ENCODE measurements at places on chromosomes 4 and X.

DNA sequence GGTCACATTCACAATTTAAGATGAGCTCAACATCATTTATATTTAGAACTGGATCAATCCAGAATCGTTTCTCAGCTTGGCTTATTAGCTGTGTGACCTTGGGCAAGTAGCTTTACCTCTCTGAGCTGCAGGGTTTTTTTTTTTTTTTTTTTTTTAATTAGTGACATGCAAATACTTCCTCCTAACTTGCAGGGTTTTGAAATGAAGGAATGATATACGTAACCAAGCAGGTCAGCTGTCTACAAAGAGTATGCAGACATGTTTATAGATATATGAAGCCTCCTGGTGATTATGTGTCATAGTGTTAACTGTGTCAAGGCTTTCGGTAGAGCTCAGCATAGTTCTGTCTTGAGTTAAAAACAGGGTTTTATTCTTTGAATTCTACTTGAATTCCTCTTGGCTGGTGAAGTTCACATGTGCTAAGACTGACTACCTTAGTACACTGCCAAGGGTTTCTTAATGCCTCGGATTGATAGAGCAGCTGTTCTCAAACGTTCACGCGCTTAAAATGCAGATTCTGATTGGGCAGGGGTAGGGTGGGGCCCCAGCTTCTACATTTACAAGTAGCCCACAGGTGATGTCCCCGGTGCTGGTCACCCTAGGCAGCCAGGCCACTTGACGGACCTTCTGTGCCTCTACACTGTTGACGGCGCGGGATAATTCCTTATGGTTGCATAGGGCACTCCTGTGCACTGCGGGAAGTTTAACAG lies 654 bp upstream of the STS start:
- peak overlapping the region; percentile 96 for H3K27ac ChIP-seq
- no peaks in the 10 kb centered on the region for H3K36me3 ChIP-seq
- no peaks in the 10 kb centered on the region for H3K4me1 ChIP-seq
- H3K4me3 ChIP-seq, result peak overlapping the region; percentile 67
- no peak for DNase-seq
- H3K27me3 ChIP-seq, result no peaks in the 10 kb centered on the region

DNA sequence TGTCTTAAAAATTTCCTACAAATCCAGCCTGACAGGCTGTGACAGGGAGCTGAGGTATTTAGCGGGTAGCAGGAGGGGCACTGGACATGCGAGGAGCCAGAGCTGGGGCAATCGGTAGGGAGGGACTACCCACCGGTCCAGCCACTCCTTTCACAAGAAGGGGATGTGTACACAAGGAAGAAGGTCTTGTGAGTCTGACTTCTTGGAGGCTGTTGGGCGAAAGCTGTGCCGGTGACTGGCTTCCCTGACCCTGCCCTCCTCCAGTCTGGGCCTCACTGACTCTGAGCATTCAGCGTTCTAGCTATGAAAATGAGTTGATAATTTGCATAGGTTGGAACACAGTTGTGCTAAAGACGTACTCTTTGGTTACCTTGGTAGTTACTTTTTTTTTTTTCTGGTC lies 12.7 kb upstream of the CXCL8 start:
- no peak for DNase-seq
- no peak overlapping the region for H3K4me3 ChIP-seq
- no peaks in the 10 kb centered on the region for H3K4me1 ChIP-seq
- no peaks in the 10 kb centered on the region for H3K27me3 ChIP-seq
- no peaks in the 10 kb centered on the region for H3K36me3 ChIP-seq

- H3K27ac ChIP-seq, result no peak overlapping the region
- H3K4me1 ChIP-seq, result no peaks in the 10 kb centered on the region
Observed at GRCh38 chr4:53914313-53915016, 149.9 kb downstream of the CHIC2 start.

DNA sequence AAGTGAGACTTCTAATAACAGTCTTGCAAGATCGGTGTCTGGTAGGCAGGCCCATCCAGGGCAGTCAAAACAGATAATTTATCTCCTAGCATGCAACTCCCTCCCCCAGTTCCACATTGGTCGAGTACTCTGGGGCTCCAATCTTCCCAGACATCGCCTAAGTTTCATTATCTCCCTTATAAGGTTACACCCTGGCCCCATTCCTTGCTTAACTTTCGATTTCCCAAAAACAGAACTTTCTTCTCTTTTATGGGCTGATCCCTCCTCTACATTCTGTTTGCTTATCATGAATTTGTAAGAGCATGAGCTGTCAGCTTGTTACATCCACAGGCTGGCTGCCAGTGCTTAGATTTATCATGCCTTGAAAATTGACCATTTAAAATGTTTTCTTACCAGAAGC lies 471.3 kb downstream of the TECRL start:
- H3K4me1 ChIP-seq, result no peaks in the 10 kb centered on the region
- H3K27me3 ChIP-seq, result no peaks in the 10 kb centered on the region
- DNase-seq, result no peak
- H3K4me3 ChIP-seq, result no peak overlapping the region
- no peak overlapping the region for H3K27ac ChIP-seq

GRCh38 chr4:183182873-183183725 lies 84.0 kb downstream of the WWC2 start:
- H3K4me1 ChIP-seq, result no peaks in the 10 kb centered on the region
- H3K27ac ChIP-seq, result no peak overlapping the region
- no peak overlapping the region for H3K4me3 ChIP-seq
- DNase-seq, result no peak

DNA sequence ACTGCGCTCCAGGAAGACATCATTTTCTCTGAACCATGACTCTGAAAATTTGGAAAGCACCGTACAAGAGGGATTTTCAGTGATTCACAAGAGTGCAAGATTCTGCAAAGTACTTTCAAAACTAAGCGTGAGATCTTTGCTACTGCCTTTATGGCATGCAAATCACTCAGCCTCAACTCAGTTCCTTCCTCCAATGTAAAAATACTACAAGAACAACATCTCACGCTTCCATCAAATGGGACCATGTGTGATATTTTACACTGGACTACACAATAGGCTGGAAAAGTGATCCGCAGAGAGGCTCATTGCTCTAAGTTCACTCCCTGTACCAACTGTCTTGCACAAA lies 674 bp upstream of the IL15 start:
- DNase-seq, result no peak

- DNase-seq, result no peak
- H3K27me3 ChIP-seq, result no peaks in the 10 kb centered on the region
- H3K36me3 ChIP-seq, result no peaks in the 10 kb centered on the region
- H3K4me3 ChIP-seq, result no peak overlapping the region
- no peaks in the 10 kb centered on the region for H3K4me1 ChIP-seq
Observed at GRCh38 chrX:97482666-97483300, 599.1 kb downstream of the RPA4 start.

DNA sequence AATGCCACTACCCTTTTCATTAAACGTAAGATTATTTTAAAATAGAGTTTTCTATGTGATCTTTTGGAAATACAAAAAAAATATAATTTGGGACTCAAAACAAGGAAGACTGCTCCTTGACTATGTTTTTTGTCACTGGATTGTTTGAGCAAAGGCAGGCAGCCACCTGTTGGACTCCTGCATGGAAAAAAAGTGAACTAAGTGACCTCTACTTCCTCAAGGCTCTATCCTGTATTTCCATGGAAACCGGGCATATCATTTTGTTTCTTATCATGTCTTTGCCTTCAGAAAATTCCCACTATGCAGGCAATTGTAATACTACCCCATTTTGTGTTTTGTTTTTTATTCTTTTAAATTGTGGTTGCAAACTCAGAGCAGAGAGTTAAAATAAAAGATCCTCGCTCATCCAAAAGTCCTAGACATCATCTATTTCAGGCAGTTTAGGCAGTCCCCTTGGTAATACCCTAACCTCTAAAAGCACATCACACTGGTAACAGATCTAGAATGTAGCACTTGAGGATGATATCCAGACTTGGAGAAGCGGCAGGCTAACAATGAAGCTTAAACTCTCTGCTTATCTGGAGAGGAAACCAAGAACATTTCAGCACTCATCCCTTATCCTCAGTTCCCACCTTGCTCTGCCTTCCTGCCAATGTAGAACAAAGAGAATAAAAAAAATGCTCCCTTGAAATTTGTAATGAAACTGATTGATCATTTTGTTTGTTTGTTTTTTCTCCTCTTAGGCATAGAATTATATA lies 165.7 kb downstream of the BANK1 start:
- no peaks in the 10 kb centered on the region for H3K36me3 ChIP-seq
- H3K4me1 ChIP-seq, result no peaks in the 10 kb centered on the region
- H3K27me3 ChIP-seq, result no peaks in the 10 kb centered on the region
- H3K4me3 ChIP-seq, result no peak overlapping the region
- DNase-seq, result no peak

GRCh38 chrX:9286234-9286633 lies 178.6 kb upstream of the TBL1X start:
- H3K27me3 ChIP-seq, result no peaks in the 10 kb centered on the region
- H3K36me3 ChIP-seq, result no peaks in the 10 kb centered on the region
- H3K27ac ChIP-seq, result no peak overlapping the region
- no peak overlapping the region for H3K4me3 ChIP-seq

DNA sequence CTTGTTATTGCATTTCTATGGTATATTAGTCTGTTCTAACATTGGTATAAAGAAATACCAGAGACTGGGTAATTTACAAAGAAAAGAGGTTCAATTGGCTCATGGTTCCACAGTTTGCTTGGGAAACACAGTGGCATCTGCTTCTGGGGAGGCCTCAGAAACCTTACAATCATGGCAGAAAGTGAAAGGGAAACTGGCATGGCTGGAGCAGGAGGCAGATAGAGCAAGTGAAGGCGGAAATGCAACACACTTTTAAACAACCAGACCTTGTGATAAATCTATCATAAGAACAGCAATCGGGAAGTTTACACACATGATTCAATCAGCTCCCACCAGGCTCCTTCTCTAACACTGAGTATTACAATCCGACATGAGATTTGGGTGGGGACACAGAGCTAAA lies 346.6 kb upstream of the GNPDA2 start:
- no peak overlapping the region for H3K27ac ChIP-seq
- no peaks in the 10 kb centered on the region for H3K27me3 ChIP-seq
- DNase-seq, result no peak
- no peaks in the 10 kb centered on the region for H3K4me1 ChIP-seq
- no peaks in the 10 kb centered on the region for H3K36me3 ChIP-seq

DNA sequence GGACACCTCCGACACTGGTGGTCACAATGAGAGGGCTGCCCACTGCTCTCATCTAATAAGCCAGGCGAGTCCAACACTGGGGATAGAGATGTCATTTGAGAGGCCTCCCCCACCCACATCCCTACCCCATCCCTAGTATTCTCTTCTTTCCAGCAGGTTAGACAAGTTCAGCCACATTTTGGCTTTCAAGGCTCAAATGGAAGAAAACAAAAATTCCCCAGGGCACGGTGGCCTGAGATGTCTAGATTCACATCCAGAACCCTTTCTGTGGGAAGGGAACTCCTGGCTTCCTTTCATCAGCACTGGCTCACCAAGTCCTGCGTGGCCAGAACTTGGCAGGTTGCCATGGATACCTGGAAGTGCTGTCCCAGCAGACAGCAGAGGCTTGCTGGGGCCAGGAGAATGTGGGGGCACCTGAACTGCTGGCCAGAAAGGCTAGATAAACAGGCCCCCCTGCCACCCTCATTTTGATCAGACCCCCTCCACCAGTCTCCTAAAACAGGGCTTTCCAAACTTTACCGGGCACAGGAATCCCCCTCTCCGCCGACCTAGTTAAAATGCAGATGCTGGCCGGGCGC lies 1.3 kb upstream of the NYX start:
- no peak overlapping the region for H3K27ac ChIP-seq
- no peaks in the 10 kb centered on the region for H3K27me3 ChIP-seq
- no peak overlapping the region for H3K4me3 ChIP-seq

DNA sequence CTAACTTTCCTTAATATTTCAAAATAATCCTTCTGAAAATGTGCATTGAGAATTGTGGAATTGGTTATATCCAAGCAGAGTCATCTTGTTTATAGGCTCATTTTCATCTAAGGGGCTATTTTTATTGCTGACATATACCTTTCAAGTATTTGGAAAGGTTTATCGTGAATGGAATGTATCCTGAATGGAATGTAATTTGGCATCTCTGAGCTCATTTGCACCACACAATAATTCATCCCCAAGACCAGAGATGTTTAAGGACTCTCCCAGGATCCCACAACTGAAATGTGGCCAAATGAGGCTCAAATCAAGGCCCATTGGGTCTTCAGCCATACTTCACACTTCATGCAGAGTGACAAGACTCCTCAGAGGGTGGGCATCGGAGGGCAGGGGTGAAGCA lies 7.5 kb upstream of the SETD7 start:
- H3K27me3 ChIP-seq, result no peaks in the 10 kb centered on the region
- no peaks in the 10 kb centered on the region for H3K36me3 ChIP-seq
- H3K27ac ChIP-seq, result no peak overlapping the region
- no peak overlapping the region for H3K4me3 ChIP-seq

DNA sequence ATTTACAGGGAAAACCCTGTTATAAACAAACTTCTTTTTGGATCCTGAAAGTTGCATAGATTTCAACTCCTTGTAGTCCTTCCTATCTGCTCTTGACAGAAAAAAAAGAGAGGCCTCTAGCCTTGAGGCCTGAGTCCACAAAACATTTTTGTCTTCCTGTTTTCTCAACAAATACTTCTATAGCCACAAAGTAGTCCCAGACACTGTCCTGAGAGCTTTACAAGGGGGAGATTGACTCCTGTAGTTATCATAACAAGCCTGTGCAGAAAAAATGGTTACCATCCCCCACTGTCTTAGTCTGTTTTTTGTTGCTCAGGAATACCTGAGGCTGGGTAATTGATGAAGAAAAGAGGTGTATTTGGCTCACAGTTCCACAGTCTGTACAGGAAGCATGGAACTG lies 35.2 kb downstream of the PCDH7 start:
- DNase-seq, result no peak
- H3K27me3 ChIP-seq, result no peaks in the 10 kb centered on the region
- H3K4me1 ChIP-seq, result no peaks in the 10 kb centered on the region
